NCI-H1436 (cell line): ENCODE measurements at places on chromosomes 7 and 10.

DNA sequence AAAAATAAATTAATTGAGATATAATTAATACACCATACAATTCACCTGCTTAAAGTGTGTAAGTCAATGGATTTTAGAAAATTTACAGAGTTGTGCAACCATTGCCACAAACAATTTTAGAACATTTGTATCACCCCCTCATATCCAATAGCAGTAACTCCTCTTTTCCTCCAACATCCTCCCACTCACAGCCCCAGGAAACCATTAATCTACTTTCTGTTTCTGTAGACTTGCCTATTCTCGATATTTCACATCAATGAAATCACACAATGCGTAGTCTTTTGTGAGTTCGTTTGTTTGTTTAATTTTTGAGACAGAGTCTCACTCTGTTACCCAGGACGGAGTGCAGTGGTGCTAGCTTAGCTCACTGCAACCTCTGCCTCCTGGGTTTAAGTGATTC lies 13.7 kb upstream of the HERC4 start:
- DNase-seq, result no peak

DNA sequence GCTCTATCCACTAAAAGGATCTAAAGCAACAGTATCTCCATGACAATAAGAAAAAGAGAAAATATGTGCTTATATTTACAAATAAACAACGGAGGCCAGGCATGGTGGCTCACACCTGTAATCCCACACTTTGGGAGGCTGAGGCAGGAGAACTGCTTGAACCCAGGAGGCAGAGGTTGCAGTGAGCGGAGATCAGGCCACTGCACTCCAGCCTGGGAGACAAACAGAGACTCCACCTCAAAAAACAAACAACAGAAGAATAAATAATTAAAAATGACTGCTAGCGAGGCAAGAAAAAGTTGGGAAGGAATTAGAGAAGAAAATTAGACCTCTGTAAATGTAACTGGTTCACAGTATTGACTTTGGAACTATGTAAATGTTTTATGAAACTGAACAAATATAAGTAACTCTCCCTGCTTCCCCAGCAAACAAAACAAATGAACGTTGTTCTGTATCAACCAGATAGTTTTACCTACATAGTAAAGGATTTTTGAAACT lies 17.1 kb downstream of the TRIM24 start:
- DNase-seq, result no peak

- DNase-seq, result no peak
Measured at GRCh38 chr7:30379131-30379530, 94.7 kb downstream of the ZNRF2 start.

GRCh38 chr7:45114926-45115325 lies 3.4 kb upstream of the TBRG4 start:
- no peak for DNase-seq

DNA sequence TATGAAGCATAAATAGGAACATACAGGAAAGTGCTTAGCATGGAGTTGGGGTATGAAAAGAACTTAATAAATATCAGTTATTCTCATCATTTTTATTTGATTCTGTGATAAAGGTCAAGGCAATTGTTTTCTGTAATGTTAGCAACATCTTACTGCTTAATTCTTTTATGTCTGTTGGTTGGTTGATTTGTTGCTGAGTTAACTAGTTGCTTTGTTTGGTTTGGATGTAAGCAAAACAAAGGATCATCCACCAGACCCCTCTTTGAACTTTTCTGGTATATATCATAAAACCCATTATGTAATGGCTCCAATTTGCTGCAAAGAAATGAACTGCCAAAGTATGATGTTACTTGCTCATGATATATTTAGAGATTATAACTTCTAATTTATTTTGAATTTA lies 44.5 kb downstream of the CH25H start:
- no peak for DNase-seq

DNA sequence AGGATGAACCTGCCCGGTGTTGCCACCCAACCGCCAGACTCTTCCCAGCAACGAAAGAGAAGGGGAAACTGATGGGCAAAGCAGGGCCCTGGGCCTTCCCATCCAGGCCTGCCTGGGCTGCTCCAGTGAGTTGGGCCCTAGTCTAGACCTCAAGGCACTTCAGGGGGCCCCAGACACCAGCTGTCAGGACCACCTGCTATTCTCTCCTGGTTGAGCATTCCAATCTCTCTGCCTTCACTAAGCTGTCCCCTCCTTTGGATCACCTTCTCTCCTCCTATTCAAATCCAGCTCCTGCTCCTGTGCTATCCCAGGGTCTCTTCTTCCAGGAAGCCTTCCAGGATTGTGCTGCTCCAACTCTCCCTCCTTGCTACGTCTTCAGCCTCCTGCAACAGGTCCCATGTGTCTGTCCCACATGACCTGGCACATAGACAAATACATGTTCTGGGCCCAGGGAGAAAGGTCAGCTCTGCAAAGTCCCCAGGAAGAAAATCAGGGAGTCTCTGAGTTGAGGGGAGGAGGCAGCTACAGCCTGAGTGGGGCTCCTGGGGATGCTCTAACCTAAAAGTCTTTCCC lies 3.1 kb downstream of the STX1A start:
- DNase-seq, result no peak

GRCh38 chr7:140159497-140159896 lies 17.3 kb downstream of the KDM7A start:
- no peak for DNase-seq

DNA sequence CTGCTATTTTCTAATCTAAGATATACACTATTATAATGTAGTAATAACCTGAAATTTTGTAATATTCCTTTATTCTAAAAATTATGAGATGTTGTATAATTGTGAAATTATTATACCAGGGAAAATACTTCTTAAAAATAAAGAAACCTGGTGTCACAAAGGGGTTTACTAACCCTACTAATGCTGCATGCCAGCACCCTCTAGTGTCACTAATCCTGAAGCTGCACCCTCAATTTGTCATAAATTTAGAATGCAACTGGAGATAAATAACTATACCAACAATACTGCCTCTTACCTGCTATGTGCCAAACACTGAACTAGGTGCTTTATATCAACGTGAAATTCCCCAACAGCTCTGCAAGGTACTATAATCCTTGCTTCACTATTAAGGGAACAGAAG lies 30.8 kb downstream of the TM9SF3 start:
- DNase-seq, result no peak

GRCh38 chr10:127368101-127368500 lies 171.7 kb upstream of the INSYN2A start:
- DNase-seq, result no peak

DNA sequence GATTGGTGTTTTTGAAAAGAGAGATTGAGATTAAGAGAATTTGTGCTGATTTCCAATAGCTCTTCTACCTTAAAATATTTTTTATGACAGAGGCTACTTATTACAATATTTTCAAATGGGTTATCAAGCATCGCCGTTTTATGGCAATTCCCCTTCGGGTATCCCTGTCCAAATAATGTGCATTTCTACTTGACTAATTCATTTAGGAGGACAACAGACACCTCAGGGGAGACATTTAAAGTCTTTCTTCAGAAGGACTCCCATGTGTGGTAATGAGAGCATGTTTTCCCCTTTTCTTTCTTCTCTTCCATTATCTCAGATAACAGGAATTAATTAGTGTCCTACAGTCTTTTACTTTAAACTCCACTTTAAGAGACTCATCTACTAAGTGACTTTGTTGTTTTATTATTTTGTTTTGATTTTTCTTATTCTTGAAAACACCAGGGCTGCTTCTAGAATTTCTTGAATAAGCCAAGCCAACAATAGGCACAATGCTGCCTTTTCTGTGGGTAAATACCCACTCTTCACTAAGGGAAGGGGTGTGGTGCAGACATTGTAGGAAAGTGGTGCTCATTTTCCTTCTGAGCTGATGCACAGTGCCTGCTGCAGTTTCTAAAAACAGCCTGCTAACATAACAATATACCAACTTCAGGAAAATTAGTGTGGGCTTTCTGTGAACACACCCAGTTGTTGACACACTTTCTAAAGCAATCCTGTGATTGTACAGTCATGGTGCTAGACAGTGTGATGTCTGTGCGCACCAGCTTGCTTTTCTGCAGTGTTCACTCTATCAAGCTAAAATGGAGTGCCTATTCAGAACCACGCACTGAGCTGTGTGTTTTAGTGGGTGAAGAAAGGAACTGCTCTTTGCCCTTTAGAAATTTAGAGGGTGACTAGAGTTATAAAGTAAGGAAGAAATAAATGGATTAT lies 597.7 kb downstream of the NRG3 start:
- DNase-seq, result no peak

DNA sequence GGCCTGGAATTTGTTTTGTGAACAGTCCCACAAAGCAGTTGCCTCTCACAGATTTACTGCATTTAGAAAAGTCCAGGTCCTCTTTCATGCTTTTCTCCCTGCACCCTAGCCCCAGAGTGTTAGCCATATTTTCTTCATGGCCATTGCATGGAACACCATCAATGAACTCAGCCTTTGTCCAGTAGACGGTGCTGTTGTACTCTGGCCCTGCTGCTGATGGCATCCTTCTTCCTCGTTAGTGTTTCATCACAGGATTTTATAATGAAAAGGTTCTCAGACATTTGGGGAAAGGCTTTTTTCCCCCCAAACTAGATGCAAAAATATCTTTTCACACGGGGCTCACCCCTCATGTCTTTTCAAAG lies 93.0 kb upstream of the SLC25A13 start:
- DNase-seq, result peak; percentile 68

DNA sequence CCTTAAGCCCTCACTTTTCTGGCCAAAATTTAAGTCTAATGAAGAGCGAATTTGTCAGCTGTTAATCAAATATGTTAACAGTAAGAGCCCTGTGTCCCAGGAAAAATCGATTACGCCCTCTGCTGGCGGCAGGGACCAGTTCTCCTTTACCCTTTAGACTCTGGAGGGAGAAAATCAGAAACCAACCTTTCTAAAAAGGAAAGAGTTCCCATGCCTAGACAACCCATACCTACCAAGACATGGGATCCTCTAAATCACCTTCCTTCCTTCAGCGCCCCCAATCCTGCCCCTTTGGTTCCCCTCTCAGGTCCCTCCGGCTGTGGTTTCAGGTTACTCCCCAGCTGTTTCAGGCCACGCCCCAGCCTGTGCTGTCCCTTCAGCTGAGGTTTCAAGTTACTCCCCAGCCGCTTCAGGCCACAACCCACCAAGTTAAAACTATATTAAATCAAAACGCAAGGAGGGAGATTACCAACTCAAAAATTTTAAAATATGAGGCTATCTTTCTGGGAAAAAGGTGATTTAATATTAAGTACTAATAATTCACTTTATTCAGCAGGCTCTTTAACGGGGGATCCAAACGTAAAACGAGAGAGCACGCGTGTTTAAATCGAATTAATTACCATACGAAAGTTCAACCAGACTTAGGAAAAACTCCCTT lies 1.4 kb upstream of the AKR1B15 start:
- DNase-seq, result peak; percentile 35

DNA sequence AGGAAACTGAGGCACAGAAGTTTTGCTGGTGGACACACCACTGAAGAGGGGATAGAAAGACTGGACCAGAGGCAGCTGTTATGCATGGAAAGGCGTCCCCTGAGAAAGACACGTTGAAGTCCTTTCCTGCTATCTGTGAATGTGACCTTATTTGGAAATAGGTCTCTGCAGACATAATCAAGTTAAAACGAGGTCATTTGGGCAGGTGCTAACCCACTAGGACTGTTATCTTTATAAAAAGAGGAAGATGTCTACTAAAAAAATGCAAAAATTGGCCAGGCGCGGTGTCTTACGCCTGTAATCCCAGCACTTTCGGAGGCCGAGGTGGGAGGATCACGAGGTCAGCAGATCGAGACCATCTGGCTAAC lies 31.6 kb downstream of the ELMO1 start:
- DNase-seq, result no peak

DNA sequence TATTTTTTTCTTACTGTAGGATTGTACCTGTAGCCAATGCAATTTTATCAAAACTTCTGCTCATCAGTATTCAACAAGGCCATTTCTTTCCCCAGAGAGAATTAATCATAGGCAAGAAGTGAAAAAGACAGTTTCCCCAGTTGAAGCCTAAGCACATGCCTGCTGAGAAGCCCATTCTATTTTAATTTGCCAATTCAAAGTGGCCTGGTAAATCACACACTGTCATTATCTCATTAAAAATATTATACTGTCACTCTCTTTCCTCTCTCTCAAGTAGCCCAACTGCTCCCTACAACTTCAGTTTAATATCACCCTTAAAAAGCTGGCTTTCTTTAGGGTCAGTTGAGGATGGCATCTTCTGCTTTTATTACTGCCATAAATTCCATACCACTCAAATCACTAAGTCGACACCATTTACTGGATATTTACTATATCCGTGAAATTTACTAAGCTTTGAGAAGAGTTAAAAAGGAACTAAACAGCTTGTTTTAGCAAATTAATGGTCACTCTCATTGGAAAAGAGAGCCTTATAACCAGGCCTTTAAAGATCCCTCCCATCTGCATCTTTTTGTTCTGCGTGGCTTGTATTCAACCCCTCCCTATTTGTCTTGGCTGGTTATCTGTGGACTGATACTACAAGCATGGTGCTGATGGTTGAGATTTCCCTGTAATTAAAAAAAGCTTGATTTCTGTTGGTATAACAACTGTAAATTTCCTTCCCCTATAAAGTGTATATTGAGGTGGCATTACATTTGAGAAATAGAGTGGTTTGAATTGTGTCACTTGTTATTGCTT lies 30.6 kb downstream of the COL28A1 start:
- peak; percentile 42 for DNase-seq

DNA sequence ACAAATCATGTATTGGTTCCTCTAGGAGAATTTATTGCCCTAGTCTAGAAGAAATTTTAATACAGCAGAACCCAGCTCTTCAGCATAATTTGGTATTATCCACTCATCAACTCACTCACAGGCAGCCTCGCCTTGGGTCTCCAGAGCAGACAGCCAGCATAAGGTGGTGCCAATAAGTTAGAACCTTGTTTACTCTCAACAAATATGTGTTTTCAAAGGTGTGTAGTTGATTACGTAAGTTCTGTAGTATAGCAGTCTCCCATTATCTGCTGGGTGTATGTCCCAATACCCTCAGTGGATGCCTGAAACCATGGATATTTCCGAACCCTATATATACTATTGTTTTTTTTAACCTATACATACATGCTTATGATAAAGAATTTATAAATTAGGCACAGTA lies 522.5 kb upstream of the LRRN3 start:
- no peak for DNase-seq

DNA sequence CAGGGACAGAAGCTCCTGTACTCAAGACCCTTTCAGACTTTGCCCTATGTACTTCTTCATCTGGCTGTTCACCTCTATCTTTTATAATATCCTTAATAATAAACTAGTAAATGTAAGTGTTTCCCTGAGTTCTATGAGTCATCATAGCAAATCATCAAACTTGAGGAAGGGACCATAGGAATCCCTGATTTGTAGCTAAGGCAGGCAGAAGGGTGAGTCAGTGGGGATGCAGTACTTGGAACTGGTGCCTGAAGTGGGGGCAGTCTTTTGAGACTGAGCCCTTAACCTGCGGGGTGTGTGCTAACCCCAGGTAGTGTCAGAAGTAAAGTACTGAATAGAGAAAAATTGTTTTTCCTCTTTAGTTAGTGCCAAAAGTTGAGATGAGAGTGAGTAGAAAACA lies 6.2 kb upstream of the TMEM243 start:
- DNase-seq, result no peak

DNA sequence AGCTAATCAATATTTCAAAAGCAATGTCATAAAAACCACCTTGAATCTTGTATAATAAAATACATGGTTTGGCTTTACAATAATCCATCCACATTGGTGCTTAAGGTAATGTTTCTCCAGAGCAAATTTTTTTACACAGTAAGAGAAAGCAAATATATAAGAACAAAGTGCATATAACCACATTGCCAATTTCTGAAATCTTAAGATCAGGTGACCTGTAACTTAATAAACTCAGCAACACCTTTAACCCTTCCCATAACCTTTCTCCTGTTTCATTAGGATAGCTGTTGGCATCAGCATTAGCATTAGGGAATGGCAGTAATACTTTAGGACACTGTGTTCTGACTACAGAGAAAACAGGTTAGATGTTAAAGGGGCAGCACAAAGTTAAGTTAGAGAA lies 155.9 kb upstream of the SEMA3D start:
- DNase-seq, result no peak

GRCh38 chr10:112202561-112203241 lies 19.1 kb upstream of the GPAM start:
- DNase-seq, result no peak
